CD8-positive, alpha-beta memory T cell (primary cell): ENCODE measurements at places on chromosomes 4 and X. TPM values are rescaled to one million over a fixed set of nuclear protein-coding genes. Genes with fewer than 3 reads are reported as not detected.

STARD8 gene
- not detected for polyA plus RNA-seq

EPHA5 gene
- polyA plus RNA-seq, result not detected

UGDH gene
- 30.0 TPM for polyA plus RNA-seq

TXK gene
- polyA plus RNA-seq, result 70.0 TPM

CCSER1 gene
- polyA plus RNA-seq, result 0.12 TPM

NUDT9 gene
- polyA plus RNA-seq, result 25.2 TPM

F9 gene
- not detected for polyA plus RNA-seq

CCNG2 gene
- polyA plus RNA-seq, result 23.9 TPM

PSAPL1 gene
- not detected for polyA plus RNA-seq

CSAG2 gene
- not detected for polyA plus RNA-seq

BOD1L1 gene
- polyA plus RNA-seq, result 6.4 TPM

ADGRG4 gene
- polyA plus RNA-seq, result not detected

CLDN22 gene
- polyA plus RNA-seq, result not detected

DNA sequence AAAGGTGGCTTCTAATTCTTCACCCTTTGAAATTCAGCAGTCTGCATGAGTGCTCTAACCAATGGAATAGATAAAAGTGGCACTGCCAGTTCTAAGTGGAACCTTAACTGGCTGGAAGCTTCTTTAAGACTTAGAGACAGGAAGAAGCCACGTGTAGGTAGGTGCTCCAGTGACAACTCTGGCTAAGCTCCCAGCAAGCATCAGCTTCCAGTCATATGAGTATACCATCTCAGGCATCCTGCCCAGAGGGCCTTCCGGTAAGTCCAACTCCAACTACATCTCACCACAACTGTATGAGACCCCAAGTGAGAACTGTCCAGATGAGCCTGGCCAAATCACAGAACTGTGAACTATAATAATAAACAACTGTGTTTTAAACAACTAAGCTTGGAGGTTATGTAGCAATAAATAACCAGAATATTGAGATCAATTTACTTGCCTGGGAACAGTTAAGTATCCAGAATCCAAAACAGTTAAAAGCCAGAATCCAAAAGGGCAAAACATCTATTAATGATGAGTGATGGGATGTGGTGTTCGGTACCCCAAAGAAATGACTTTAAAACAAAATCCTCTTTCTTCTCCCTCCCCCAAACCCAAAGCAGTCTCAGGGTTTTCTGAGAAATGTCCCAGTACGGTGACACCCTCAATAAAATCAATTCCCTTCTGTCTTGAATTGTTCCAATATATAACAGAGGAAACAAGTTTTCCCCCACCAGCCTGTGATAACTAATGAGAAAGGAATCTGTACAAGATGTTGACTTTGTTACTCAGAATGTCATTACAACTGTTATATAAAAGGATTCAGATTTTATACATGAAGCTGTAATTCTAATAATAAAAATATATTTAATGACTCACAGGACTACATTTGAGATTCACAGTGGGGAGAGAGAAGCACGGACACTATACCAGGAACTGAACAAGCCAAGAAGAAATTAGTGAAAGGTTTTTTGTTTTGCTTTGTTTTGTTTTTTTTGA lies 4.2 kb downstream of the TSPAN5 start:
- no peak for DNase-seq

DNA sequence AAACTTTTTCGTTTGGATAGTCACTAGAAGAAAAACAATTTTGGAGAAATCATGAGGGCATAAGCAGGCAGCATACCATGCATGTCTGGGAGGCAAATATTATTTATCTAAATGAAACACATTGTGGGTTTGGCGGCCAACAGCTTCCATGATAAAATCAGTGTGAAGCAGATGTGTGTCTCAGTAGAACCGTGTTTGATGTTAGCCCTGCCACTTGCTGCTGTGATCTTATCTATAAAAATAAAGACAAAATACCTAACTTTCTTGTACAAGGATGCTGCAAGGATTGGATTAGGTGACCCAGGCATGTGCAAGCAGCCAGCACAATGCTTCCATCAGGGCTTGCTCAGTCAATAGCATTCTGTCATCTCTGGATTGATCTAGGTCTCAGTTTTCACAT lies 341.4 kb downstream of the PACRGL start:
- DNase-seq, result no peak

- DNase-seq, result no peak
These were observed 126.5 kb downstream of the CBR4 start for GRCh38 chr4:168883513-168883912.

GRCh38 chr4:85760511-85760910 lies 285.6 kb downstream of the ARHGAP24 start:
- no peak for DNase-seq

DNA sequence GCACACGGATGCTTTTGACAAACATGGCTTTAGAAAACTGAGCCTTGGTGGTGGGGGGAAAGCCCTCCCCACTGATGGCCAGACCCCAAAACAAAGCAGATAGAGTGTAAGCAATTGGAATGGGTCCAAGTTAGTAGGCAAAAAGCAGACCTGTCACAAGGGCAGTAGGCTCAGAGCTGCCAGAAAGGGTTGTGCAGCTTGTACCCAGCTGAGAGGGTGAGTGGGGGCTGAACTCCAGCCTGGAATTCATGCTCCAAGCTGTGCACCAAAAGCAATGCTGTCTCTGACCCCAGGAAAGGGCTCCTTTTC lies 101.1 kb upstream of the TEX13D start:
- DNase-seq, result no peak

DNA sequence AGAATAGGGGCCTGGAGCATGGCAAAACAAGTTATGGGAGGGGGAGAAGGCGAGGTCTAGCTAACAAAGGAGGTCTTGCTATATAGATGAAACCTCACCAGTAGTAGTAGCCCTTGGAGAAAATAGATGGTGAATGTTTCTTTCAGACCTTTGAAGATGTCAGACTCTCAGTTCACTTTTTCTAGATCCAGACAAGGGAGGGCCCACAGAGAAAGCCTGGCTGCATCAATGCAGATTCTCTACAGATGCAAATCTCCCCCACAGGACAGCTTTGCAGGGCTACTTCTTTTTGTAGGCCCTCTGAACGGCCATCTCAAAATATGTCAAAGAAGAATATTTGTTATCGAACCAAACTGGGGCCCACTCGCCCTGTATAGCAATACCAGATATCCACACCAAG lies 159.7 kb downstream of the ANK2 start:
- no peak for DNase-seq

DNA sequence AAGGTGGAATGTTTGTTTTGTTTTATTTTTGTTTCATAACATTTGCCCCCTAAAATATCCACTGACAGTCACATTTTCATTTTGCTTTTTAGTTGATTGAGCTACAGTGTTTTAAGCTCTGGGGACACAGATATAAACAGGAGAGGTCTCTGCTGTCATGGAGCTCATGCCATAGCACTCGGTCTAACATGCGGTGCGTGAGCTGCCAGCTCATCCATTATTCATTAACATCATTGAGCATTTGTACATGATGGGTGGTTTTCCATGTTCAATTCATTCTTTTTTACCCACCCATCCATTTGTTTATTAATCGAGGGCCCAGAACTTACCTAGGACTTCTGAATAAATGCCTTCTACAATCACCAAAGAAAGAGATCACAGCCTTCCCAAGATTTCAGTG lies 150.1 kb upstream of the SFRP2 start:
- no peak for DNase-seq

GRCh38 chrX:104112326-104112951 lies at the start of gene ZCCHC18:
Gene ZCCHC18, plus strand, starts transcription at chrX:104112523. Its CDS starts 1,589 bp downstream, at chrX:104114112.
- DNase-seq, result peak; percentile 39

DNA sequence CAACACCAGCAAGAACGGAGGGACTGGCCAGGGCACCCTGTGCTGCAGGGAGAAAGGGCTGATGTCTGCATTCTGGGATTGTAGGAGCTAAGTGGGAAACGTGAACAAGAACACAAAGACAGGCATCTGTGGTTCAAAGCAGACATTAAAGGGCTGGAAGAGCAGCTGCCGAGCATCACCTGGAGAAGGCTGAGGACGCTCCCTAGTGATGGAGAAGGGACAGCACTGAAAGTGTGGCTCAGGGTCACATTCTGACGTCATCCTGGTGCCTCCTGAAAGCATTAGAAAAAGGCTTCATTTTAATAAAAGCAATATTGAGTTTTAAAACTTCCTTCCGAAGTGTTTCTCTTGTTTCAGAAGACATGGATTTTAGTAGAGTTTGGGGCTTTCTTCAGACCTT lies 62.3 kb downstream of the CLDN22 start:
- DNase-seq, result no peak

- DNase-seq, result peak; percentile 56
These were observed 2.4 kb upstream of the MBNL3 start for GRCh38 chrX:132491191-132491590.

- DNase-seq, result no peak
These were observed 6.8 kb upstream of the FGF2 start for GRCh38 chr4:122819708-122820449.

DNA sequence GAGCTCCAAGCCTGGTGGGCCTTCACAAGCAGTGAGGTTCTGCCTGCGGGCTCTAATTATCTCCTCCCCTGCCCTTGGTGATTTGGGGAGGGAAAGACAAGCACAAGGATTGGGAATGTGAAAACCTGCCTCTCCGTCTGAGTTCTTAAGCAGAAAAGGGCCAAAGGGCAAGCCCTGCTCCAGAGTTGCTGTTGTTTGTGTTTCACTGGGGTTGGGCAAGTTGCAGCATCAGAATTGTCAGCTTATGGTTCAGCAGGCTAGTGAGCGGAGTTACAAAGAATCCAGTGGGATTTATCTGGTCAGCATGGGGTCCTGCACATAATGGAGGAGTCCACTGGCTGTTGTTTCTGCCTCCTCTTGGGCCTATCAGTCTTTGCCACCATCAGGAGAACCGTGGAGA lies 60.5 kb downstream of the NHS start:
- DNase-seq, result no peak

DNA sequence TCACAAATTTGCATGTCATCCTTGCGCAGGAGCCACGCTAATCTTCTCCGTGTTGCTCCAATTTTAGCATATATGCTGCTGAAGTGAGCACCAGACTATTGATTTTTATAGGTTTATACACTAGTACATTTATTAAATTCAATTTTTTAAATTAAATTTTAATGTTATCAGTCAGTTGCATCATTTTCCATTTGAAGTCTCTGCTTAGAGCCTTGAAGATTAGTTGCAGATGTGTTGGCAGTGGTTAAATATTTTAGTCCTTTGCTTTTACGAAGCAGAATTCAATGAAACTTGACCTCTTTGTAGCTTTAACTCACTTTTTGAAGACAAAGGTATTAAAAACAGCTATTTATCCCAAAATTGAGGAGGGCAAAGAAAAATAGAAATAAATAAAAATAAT lies 16.5 kb downstream of the TRAPPC11 start:
- no peak for DNase-seq

- no peak for DNase-seq
These were observed 884 bp downstream of the CCDC120 start for GRCh38 chrX:49059681-49060085.

GRCh38 chr4:156347412-156348075 lies 393.9 kb upstream of the CTSO start:
- no peak for DNase-seq

GRCh38 chrX:37543324-37543723 lies 28.1 kb upstream of the LANCL3 start:
- no peak for DNase-seq

DNA sequence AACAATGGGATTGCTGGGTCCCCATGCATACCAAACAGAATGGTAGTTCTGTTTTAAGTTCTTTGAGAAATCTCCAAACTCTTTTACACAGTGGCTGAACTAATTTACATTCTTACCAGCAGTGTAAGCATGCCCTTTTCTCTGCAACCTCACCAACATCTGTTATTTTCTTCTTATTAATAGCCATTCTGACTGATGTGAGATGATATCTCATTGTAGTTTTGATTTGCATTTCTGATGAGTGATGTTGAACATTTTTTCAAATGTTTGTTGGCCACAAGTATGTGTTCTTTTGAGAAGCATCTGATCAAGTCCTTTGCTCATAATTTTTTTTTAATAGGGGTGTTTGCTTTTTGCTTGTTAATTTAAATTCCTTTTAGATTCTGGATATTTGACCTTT lies 41.2 kb upstream of the ZMAT1 start:
- no peak for DNase-seq

- no peak for DNase-seq
These were observed 151.4 kb downstream of the VCX3A start for GRCh38 chrX:6383488-6383887.

DNA sequence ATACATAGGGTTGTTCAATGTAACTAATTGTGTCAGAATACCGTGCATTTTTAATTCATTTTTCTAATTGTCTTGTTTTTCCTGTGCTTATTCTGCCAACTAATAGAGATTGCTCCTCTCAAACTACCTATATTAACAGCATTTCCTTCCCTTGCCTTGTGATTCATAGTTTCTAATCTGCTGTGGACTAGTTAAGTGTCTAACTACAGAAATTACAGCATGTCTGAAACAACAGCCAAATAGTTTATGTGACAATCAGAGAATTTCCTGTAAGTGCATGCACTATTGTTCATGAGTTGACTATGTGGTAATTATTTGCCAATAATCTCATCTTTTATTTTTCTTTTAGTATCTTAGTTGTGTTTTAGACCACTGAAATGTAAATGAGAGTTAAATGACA lies 4.1 kb upstream of the SEC24B start:
- no peak for DNase-seq

DNA sequence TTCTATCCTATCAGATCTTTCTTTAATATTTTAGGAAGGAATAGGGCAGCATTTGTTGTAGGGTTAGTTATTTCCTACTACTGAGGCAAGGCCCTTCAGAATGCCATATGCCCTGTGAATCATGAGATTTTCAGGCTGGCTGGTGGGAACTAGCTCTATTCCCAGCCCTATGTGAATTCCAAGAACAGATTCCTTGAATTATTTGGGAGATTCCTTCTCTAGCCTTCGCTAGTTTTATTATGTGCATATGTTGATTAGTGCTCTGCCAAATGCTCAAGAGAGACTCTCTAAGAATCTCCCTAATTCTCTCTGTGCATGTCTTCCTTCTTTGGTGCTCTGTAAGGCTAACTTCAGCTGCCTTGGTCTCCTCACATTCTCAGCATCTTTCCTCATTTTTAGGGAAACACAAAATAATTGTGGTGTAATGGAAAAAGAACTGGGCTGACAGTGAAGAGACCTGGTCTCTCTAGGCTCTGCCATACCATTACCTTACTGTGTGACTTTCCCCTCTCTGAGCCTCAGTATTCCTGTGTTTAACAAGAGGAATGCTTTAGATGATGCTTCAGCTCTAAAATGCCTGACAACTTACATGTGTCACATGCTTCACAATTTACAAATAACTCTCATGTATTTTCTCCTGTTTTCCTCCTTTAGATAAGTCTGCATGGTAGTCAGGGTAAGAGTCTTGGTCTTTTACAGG lies 79.7 kb downstream of the VMA21 start:
- no peak for DNase-seq

- DNase-seq, result no peak
These were observed 269.7 kb upstream of the PCDH7 start for GRCh38 chr4:30450474-30450873.

GRCh38 chr4:145333786-145334185 lies 147.9 kb upstream of the SMAD1 start:
- DNase-seq, result no peak

GRCh38 chr4:54737421-54737820 lies 79.7 kb downstream of the KIT start:
- DNase-seq, result no peak

DNA sequence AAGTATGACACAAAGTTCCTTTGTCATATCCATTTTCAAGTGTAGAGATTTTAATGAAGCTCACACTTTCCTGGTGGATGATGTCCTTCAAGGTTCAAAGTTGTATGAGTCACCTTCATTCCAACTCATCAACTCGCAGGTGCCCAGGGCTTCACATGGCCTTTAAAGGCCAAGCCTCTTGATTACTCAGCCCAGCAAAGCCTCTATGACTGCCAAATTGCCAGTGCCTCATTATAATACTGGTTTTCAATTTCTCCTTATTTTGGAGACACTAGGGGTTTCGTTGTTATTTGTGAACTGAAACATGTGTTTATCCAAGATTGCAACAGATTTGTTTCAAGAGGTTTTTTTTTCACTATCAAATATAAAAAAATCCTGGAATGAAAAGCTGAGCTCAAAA lies 45.9 kb upstream of the PPP3CA start:
- no peak for DNase-seq
